ENCODE measurements at places on chromosomes 4 and X.

- DNase-seq = peak; percentile 31
Measured at GRCh38 chrX:42143866-42144592, 220.7 kb upstream of the CASK start.

DNA sequence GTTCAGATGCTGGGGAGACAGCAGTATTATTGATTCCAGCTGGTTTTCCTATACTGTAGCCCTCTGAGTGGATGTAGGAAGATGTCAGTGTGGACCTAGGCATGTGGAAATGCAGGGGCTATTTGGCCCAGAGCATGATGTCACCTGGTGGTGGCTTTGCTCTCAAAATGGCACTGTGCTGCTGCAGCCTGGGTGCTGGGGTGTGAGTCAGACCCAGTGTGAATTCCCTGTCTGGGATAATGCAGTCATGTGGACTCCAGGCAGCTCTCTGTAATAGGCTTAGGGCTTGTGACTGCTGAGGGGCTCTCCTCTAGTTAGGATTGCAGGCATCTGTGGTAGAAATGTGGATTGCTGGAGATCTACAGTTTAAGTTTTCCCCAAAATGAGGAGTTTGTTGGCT, 70.7 kb downstream of the DCAF8L2 start:
- DNase-seq = no peak

DNA sequence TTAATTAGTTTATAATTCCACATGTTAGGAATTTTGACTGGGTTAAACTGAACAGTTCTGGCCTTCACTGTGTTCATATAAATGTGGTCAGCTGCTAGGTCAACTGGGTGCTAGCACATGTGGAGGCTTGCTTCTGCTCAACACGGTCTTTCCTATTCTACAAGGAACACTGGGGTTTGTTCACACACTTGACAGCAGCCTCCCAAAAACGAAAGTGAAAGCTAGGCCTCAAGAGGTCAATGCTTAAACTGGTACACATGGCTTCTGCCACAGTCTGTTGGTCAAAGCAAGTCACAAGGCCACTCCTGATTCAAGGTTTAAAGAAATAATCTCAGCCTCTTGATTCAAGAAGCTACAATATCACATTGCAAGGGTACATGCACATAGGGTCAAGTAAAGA, 126.5 kb downstream of the QDPR start:
- no peak for DNase-seq

DNA sequence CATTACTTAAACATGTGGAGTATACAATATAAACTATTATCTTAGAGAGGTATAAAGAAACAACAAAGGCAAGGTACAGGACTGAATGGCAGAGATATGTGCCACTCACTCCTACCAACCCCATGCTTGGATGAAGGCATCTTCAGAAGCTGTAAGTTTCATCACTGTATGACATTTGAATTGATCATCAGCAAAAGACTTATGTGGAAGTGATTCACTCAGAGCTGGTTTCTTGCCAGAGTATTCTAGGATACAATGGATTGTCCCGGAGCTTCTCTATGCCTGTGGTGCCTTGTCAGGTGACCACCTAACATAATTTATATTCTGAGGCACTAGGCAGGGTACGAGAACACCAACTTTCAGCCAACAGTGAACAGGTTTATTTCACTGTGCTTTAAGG, 392.2 kb downstream of the PPP1R2C start:
- DNase-seq = no peak

DNA sequence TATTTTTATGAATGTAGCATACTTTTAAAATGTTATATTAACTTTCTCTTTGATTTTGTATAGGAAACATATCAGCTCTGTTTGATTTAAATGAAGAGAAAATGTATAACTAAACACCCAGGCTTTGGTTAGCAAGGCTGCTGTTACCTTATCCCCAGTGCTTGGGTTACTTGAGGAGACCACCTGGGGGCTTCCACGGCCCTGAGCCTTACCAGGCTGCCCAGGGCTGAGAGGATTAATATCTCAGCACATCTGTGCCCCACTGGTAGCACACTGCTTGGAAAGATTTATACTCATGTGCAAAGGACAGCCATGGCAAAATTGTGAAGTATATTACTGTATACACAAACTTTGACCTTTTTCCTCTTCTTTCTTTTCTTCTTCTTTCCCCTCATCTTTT, 752.9 kb downstream of the RAPGEF2 start:
- DNase-seq = no peak

DNA sequence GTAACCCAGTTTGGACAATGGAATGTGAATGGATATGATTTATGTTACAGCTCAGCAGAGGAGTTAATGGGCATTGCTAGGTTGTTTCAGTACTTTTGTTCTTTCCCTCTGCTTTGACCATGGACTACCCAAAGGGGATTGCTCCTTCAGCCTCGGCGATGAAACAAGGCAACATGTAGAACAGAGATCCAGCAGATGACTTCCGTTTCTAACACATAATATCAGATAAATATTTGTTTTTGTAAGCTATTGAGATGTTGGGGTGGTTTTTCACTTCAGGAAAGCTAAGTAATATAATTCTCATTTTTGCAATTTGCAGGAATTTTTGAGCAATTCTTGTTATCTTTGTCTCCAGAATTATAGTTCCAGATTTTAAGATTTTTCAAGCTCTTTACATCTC, 934.6 kb upstream of the GRID2 start:
- no peak for DNase-seq

DNA sequence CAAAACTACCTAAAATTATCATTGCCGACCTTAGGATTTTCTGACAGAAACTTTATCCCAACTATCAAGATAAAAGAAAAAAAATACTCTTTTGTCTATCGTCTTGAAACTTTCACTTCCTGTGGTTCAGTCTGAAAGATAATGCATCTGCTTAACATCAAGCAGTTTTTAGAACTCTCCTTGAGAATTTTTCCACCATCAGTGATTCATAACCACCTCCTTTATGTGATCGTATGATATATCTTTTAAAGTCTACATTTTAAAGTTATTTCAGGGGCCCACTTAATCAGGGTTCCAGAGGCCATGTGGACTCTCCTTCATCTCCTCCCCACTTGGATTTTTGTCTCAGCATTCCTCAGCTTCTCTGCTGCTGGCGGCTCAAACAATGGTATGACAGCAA, 272.8 kb upstream of the TENM3 start:
- no peak for DNase-seq

DNA sequence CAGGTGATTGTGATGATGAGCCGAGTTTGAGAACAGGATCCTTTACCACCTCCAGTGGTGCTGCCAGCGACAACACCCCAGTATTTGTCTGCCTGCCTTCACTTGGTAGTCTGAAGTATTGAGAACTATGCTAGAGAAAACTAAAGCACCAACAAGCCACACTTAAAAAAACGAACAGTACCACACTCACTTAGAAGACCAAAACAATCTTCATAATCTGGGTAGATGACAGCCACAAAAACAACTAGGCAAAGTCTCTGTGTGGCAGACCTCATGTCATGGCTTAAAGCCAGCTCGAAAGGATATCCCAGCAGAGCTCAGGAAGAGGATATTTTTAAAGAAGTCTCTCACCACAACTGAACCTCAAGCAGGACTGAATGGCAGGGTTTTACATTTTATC, 236.0 kb downstream of the GPC3 start:
- DNase-seq = no peak

- DNase-seq = no peak
Measured at GRCh38 chr4:110735686-110736085, 112.8 kb upstream of the PITX2 start.

GRCh38 chr4:18020145-18020670, 1.3 kb downstream of the LCORL start:
- no peak for DNase-seq

- no peak for DNase-seq
Measured at GRCh38 chr4:120769227-120769626, 153.3 kb downstream of the PRDM5 start.

DNA sequence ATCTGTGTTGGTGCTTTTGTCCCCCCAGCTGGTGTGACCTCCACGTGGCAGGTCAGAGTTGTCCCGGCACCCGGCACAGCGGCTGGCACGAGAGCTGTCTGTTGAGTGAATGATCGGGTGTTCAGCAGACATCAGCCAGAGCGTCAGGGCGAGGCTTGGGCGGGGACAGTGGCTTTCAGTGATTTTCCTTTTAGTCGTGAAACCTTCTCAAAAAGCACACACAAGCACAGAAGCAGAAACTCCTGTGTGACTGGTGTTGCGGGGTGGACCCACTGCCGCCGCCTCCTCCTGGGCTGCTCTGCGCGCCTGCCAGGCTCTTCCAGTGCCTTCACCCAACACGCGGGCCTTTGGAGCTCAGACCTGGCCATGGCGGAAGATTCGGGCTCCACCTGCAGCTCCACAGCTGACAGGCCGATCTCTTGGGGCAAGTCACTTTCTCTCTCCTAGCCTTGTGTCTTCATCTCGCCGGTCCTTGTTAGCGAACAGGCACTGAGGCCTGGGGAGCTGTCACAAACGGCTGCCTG, 51.4 kb upstream of the HGFAC start:
- peak; percentile 37 for DNase-seq

- no peak for DNase-seq
Measured at GRCh38 chrX:31858915-31859314, 787.1 kb upstream of the FTHL17 start.

- peak; percentile 25 for DNase-seq
Measured at GRCh38 chr4:172830295-172830764, 338.3 kb upstream of the GALNT7 start.

- no peak for DNase-seq
Measured at GRCh38 chr4:7978489-7978888, 38.8 kb upstream of the AFAP1 start.

GRCh38 chr4:57943682-57944081, 833.5 kb upstream of the IGFBP7 start:
- DNase-seq = no peak

DNA sequence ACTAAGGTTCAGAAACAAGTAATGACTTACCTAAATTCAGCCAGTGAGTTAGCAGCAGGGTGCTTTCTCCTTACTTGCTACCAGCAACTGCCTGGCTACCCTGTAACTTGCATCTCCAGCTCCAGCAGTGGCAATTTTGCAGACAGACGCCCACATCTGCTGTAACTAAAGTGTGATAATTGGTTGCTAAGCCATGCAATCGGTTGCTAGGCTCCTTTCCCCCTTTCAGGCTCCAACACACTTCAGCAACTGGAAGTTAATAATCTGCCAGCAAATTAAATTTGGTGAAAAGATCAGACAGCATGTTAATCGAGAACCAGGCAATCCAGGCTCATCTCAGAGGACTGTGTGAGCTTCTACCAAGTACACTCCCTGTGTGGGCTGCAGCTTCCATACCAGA, 24.2 kb upstream of the ARHGEF9 start:
- peak; percentile 3 for DNase-seq

DNA sequence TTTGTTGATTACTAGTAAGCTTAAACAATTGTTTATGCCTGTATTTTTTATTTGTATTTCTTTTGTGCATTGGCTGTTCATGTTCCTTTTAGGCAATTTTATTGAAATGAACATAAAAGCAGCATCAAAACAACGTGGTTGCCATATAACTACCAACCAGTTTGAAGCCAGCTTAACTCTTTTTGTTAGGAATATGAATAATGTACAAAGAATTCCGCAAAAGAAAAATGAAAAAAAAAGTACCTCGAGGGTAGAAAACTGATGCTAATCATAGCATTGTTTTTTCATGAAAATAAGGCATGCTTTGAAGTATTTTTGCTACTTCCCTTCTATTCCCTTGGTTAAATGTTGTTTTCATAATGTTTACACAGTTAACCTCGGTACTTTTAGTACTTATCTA, 1024.0 kb upstream of the SLIT2 start:
- DNase-seq = no peak

GRCh38 chr4:118954246-118954645, 65.6 kb downstream of the SYNPO2 start:
- no peak for DNase-seq

DNA sequence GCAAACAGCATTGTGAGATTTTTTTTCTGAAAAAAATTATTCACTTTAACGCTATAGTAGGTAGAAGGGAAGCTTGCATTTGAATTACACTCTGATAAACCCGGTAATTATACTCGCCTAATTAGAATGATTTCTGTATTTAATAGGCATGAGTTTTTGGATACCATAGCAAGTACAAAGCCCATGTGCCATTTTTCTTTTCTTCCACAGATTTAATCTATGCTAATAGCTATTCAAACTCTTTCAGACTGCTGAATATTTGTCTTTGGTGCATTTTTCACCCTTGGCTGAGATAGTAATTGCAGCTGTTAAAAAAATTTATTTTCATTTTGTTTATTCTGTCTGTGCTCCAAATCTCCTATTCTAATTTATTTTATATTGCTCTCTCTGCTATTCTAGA, 113.0 kb downstream of the EGF start:
- no peak for DNase-seq

DNA sequence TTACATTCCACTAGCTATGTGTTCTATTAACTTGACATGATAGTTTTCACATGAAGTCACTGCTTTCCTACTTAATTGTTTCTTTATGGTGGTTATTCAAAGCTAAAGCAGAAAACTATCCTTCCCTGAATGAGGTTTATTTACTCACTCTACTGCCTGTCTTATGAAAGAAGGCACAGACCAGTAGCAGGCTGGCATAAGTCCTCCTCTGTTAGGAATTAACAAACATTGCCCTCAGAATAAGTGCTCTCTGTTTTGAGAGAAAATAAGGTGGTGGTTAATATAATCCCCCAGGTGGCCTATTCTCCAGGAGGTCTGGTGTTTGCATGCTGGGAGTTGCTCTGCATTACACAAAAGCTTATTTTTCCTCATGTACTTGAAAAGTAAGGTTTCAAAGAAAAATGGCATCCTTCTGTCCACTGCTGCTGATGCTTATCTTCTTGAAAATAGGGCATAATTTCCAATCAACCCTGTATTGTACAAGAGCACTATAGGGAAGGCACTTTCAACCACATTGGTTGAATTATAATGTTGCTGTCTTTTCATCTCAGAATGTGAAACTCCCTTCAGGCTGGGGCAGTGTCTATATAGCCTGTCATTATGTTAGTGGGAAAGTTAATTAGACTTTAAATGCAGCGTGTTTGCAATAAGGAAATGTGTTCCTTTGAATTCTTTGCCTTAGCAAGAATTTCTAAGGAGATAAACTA, 119.7 kb upstream of the TBC1D9 start:
- no peak for DNase-seq

DNA sequence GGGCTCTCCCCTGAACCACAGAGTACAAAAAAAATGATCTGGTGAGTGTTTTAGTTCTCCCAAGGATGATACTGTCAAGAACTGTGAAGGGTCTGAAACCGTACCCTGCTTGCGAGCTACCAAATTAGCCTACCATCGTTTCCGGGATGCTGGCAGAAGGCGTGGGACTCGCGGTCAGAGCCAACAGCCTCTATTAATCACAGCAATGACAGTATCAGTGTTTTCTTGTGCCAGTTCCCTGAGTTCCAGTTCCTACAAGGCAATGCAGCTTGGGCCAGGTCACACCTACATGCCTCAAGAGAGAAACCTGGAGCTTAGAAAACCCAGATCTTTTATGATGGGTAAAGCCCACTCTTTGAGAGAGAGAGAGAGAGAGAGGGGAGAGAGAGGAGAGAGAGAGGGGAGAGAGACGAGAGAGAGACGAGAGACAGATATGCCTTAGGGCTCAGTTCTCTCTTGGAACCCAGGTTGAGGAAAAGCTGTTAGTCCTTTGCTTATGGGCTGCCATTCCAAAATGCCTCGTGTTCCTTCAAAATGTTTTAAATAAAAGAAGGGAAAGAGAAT, 327.8 kb downstream of the ARHGAP10 start:
- no peak for DNase-seq

GRCh38 chrX:63350941-63351616, at the start of gene SPIN4:
TSS of gene SPIN4 (minus strand) at chrX:63351332. CDS start at chrX:63350819, 513 bp downstream.
- peak; percentile 75 for DNase-seq

All from right kidney (tissue), 9 donors.